ENCODE measurements at places on chromosomes 1 and 21.
A peak's percentile ranks its signal among the peaks of the same experiment; 100 is the strongest.

DNA sequence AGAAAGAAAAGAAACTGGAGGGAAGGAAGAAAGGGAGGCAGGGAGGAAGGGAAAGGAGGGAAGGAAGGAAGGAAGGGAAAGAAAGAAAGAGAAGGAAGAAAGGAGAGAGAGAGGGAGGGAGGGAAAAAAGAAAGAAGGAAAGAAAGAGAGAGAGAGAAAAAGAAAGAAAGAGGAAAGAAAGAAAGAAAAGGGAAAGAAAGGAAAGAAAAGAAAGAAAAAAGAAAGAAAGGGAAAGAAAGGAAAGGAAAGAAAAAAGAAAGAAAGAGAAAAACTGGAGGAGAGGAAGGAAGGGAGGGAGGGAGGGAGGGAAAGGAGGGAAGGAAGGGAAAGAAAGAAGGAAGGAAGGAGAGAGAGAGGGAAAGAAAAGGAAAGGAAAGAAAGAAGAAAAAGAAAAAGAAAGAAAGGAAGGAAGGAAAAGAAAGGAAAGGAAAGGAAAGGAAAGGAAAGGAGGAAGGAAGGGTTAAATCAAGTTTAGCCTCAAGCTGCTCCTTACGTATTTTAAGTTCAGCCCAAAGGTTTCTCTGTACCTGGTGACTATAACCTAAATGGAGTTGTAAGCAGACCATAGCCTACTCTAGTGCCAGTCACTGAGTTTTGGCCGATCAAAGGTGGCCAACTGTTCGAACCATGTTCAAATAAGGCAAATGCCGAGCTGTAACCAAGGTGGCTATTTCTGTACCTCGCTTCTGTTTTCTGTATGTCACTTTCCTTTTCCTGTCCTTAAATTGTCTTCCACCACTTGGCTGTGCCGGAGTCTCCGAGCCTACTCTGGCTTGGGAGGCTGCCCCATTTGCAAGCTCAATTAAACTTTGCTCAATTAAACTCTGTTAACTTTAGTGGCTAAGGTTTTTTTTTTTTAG lies 37.8 kb upstream of the TMPRSS2 start:
- no peak for DNase-seq

GRCh38 chr1:153251988-153252387 lies 7.5 kb upstream of the LORICRIN start:
- no peak for DNase-seq

DNA sequence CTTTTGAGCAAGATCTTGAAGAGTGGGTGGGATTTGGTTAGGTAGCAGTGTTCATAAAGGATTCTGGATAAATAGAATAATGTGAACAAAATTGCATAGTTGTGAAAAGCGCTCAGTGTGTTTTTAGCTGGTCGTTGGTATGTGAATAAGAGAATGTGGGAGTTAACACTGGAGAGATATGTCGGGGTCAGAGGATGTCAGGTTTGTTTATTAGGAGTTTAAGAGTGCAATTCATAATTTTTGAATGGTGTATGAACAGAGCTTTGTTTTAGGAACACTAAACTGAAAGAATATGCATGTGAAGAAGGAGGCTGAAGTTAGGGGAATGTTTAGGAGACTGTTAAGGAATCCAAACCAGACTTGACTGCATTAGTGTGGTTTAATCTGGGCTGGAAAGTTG lies 9.4 kb downstream of the USP16 start:
- no peak for DNase-seq

DNA sequence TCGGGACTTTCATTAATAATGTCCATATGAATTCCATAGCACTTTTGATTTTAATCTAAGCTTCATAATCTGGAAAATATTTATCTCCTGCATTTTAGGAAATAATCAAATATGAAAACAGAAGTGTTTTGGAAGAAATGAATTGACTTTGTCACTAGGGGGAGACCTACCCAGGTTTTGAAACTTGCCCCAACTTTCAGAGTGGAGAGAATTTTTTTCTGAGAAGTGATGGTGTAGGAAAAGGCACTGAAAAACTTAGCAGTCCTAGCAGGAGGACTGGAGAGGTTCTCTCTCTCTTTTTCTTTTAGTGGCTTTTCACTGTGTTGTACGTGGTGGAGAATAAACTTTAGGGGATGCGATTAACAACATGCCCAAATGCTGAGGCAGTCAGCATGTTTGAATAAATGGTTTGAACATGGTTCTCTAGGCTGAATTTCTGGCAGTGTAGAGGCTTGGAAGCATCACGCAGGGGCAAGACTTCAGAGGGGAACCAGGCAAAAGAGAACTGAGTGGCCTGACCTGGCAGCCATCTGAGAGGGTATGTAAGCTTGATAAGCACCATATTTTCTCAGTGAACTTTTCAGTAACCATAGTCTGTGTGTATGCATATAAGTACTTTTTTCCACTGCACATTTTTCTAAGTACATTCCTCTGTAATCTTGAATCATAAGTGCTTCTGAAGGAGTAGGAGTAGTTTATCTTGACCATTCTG lies 68.3 kb upstream of the NEK7 start:
- DNase-seq = peak; percentile 16

DNA sequence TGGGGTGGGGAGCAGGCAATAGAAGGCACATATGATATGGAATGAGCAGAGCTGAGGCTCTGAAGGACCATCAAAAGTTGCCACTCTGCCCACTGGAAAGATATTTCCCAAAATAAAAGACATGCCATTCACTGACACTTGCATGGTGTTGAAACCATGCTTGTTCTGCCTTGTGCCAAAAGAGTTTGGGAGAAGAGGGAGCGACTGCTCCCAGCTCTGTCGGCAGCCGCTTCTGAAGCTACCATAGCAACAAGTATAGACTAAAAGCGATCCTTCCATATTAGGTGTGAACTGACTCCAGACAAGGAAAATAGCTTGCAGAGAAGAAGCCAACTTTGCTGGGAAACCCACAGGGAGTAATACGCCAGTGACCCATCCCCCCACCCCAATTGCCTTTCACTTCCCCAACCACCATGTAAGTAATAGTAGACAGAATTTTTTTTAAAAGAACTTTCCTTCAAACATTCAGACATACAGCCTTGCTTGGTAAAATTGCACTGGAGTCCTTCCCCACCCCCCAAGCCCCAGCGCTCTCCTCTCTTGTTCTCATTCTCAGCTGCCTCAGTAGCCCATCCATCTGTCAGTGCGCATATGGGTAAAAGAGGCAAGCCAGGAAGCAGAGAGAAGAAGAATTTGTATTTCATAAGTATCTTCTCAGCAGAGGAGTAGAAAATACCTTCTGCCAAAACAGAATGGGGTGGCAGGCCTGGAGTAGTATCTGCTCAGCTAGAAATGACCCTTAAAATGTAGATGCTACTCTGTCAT lies 263.7 kb downstream of the OMA1 start:
- DNase-seq = no peak

Data from cerebellar cortex (tissue), 1 donor.